ENCODE measurements at places on chromosomes 13 and 19.

DNA sequence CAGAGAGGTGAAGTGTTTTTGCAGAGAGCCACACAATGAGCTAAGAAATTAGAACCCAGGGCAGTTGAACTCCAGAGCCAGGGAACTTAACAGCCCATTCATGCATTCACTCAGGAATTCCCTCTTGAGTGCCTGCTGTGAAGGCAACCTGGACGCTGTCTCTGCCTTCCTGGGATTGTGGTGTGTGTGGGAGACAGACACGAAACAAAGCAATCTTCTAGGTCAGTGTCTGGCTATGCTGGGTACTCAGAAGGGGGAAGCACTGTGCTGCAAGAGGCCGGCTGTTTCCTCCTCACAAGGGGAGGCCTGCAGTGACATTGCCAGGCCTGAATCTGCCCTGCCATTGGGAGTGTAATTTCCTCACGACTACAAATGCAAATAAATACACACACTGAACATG, 9.7 kb downstream of the BCKDHA start:
- no peak for DNase-seq

DNA sequence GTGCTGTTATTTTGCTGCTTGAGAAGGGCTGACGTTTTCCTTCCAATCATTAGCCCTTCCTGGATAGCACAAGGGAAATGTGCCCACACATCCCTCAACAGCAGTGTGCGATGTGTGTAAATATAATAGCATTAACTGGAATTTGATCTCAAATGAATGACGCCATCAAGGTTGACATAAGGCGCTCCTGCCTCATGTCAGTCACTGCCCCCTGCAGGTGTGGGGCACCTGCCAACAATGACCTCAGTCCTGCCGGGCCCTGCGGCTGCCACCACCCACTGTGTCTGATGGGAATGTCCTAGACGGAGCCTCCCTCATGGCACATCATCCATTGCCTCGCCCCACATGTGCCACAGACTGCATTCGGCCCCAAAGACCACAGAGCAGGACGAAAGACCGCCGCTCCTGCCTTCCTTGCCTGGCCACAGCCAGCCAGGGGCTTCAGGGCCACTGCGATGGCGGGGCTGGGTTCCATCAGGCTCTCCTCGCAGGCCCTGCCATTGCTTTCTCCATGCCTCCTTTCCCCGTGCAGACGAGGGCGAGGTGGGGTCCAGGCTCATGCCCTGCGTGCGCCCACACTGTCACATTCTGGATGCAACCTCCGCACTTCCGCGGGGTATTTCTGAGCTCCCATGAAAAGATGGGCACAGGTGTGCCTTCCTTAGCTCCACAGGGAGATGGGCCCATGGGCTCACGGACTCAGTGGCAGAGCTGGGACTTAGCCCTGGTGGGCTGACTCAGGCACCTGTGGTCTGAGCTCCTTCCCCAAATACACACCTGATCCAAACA, 146.7 kb downstream of the SOX1 start:
- no peak for DNase-seq

DNA sequence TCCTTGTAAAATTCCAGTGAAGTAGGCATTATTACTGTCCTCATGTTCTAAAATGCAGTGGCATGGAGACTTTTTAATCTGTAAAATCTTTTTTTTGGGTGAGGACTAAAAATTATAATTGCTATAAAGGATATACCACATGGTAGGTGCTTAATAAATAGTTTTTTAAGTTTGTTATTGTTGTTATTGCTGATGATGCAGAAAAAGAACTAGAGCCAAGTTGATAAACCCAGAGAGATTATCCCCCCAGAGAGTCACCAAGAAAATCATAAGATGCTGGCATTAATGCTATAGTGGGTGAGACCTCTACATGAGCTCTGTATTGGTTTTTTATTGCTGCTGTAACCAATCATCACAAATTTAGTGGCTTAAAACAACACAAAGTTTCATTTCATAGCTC, 44.3 kb upstream of the CNMD start:
- no peak for DNase-seq

- DNase-seq: peak; percentile 10
Measured at GRCh38 chr19:50492303-50493052, 15.8 kb upstream of the GARIN5A start.

DNA sequence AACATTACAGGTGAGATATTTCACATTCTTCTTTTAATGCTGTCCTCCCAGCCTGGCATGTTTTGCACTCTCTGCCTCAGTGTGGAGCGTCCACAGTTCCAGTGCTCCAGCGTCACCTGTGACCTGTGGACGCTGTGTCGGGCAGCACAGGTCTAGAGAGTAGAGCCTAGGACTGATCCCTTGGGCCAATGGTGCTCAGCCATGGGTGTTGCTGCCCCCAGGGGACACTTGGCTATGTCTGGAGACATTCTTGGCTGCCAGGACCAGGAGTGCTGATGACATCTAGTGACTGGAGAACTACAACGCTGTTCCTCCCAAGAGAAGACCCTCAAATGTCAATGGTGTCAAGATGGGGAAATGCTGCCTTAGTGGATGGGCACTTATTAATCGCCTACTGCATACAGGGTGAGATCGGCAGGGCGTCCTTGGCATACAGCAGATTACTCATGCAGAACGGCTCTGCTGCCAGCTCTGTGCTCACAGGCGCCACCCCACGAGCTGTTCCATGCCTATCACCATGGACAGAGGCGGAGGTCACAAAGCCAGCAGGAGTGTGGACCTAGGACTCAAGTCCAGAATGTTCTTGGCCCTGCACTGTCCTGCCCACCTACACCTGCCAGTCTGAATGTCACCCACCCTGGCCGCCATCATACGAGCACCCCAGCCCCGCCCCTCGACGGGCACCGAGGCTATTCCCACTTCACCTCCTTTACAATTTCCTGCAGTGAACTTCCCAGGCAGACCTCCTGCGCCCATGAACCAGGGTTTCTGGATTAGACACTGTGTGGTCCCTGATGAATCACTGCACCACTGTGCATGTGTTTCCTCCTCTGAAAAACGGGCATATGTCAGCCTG, 13.9 kb upstream of the MADCAM1 start:
- DNase-seq: no peak
